ENCODE measurements at places on chromosomes 12 and 14.

- DNase-seq: no peak
These were observed 502.7 kb downstream of the SOX5 start for GRCh38 chr12:23446746-23447145.

DNA sequence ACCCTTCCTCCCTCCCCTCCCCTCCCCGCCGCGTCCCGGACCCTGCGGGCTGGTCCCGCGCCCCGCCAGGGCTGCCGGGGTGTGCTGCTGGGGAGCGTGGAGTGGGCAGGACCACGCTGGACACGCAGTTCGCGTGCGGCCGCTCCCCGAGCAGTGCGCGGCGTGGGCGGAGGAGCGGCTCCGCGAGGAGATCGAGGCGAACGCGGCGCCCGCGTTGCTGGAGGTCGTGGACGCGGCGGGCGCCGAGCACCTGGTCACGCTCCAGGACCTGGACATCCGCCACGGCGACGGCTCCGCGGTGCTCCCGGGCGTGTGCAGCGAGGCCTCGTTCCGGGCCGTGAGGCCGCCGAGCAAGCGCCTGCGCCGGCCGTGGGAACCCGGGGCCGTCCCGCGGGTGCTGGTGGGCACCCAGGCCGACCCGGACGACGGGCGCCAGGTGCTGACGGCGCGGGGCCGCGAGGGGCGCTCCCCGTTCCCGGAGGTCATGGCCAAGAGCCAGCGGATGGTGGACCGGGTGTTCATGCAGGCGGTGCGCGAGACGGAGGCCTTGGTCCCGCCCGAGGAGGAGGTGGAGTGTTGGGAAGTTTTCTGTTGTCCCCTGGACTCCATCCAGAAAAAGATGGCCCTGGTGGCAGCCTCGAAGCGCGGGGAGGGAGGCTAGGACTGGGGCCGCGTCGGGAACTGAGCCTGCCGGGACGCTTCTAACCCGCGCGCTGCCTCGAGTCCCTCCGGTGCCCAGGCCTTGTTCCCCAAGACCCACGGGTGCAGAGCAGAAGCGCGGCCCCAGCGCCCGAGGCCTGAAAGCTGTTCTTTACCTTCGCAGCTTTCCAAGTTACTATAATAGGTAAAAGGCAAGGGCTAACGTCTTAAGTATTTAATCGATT lies 54.7 kb upstream of the EIF5 start:
- no peak for DNase-seq

DNA sequence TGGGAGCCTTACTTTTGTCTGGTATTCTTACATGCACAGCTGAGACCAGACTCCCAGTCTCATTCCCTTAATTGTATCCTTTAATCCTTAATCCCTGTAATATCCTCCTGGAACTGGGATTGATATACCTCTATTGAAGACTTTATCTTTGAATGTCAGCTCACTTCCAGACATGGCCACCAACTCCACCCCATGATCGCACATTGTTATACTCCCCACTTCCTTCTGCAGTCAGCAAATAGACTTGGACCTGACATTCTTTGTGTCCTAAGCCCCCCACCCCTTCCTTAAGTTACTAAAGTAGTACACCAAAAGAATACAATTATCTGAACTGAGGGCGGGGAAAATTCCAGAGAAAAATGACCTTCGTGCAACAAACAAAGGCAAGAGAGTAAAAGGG lies 8.6 kb upstream of the OSBPL8 start:
- no peak for DNase-seq

- no peak for DNase-seq
These were observed 15.7 kb downstream of the SNRPF start for GRCh38 chr12:95874452-95874851.

All from stimulated activated CD4-positive, alpha-beta T cell treated with anti-CD3 and anti-CD28 coated beads, Interleukin-2, amount 100 ng/mL, for 24 hours (primary cell).